Prostate gland (tissue), 2 donors: ENCODE measurements at places on chromosomes 2 and 18. TPM values are rescaled to one million over a fixed set of nuclear protein-coding genes. Genes with fewer than 3 reads are reported as not detected.

- no peak for DNase-seq
Observed at GRCh38 chr18:43396266-43396665, 119.0 kb upstream of the SYT4 start.

GRCh38 chr2:101753720-101754490 lies 56.4 kb downstream of the MAP4K4 start:
- DNase-seq = no peak

- DNase-seq = no peak
Observed at GRCh38 chr2:85578243-85579180, 1.1 kb downstream of the VAMP8 start.

DNA sequence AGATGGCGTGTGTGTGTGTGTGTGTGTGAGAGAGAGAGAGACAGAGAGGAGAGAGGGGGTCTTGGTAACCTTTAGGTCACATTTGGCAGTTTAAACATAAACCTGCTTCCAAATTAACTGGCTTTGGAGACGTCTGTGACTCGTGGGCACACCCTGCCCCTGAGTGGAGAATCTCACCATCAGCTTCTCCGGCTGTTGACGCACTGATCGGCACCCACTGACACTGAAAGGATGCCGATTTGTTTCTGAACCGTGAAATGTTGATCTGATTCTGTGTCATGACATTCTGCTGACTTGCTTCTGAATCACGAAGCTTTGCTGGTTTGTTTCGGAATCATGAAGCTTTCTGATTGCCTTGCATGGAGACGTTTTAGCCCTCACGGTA lies 114.7 kb downstream of the RTP5 start:
- no peak for DNase-seq

DNA sequence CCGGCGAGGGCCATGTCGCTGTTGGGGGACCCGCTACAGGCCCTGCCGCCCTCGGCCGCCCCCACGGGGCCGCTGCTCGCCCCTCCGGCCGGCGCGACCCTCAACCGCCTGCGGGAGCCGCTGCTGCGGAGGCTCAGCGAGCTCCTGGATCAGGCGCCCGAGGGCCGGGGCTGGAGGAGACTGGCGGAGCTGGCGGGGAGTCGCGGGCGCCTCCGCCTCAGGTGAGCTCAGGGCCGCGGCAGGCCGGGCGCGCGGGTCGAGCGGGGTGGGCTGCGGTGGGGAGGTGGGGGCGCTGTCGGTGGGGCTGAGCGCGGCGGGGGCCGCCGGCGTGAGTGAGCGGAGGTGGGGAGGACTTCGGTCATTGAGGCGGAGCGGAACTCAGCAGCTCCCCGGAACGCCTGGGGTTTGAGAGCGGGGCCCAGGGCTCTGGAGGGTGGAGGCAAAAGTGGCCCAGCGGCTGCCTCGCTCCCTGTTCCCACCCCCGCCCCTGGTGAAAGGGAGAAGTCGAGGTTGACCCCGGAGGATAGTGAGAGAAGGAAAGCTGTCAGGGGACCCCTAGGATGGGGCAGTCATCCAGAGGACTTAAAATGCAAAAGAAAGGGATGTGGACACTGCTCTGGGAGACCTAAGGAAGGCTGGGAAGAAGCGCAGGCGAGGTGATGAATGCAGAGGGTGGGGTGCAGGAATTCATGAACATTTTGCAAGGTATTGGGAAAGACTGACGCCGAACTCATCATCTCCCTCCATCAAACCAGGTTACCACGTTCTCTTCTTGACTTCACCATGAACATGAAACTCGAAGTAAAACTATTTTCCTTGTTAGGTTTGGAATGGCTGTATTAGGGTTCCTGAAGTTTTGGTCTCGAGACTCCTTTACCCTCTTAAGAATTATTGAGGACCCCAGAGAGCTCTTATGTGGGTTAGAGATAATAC lies 633 bp downstream of the MALT1 start:
- peak; percentile 28 for DNase-seq

DNA sequence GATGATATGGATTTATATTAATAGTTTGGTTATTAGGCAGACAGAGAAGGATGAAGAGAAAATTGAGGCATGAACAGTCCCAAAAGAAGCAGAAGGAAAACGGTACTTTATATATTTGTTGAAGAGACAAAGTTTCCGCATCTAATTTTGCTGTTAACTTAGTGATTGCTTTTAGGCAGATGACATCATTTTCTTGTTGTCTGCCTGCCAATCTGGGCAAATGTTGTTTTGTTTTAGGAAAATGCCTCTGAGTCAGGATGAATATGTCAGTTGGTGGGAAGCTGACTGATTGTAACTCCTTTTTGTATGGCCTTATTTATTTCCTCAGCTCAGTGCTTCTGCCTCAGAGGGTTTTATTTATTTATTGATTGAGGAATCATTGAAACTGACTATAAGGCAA lies 52.5 kb upstream of the CAVIN2 start:
- no peak for DNase-seq

DNA sequence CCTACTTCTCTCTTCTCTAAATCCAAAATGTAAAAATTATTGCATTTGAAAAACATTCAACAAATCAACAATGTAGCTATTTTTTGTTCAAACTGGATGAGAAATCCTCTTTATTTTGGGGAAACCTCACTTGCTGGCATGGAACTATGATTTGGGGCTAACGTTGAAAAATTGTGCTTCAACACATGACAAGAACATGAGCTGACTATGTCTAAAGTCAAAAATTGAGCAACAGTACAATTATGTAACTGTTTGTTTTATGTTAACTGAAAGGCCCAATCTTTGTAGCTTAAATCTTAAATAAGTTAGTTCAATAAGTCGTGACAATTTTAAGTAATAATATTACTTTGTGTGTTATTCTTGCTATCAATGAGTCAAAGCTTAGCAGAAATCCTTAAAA lies 67.3 kb downstream of the TMEFF2 start:
- DNase-seq = no peak

DNA sequence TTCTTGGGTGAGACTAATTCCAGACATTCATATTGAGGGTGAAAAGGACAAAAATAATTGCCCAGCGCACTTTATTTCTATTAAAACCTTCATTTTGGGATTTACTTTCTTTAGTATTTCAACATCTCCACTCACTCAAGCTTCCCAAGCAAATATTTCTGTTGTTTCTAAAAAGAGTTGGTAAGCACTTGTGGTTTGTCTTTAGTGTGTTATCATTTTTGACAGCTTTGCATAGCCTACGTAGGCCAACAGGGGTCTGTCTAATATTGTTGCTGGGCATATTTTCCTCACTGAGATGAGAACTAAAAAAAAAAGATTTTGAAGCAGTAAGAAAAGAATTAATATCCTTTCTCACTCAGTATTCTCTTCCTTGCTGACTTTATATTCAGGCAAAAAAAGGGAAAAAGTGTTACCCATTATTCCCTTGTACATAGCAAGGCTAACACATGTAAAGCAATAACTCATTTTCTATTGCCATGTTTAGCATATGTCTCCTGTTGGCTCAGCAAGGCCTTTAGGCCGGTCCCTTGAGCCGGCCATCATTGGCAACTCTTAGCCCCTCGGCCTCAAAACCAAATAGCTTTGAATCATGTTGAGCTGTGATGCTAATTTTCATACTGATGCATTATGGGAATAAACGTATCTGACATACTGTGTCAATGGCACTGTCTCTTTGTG lies 494.2 kb downstream of the ARHGAP15 start:
- no peak for DNase-seq

DNA sequence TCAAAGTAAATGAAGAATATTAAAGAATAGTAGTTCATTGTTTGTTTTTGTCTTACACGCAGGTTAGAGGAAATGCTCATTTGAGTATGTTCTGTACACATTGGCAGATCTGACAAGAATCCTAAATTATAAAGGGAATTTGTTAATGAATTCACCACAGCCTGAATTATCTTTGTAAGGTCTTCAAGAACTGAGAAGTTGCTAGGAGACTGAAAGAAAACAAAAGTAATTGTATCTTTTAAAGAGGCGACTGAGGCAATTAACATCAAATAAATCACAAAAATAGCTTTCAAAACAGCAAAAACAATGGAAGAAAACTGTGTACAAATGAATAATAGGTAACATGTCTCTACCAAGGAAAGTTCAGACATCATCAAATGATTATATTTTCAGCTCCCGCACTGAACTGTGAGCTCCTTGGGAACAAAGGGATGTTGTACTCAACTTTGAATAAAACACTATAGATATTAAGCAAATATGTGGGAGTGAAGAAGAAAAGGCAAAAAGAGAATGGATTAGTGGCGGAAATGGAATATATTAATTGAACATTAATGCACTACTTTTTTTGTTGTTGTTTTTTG lies 51.7 kb upstream of the ATIC start:
- DNase-seq = no peak

DNA sequence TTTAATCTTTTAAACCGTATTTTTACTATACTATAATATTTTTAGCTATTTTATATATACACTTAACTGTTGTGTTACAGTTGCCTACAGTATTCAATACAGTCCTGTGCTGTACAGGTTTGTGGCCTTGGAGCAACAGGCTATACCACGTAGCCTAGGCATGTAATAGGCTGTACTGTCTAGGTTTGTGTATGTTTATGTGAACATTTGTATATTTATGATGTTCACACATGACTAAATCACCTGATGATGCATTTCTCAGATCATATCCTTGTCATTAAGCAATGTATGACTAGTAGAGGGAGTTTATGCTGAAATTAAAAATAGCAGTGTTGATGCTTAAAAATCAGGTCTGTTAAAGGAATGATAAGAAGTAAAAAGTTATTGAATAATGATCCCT lies 92.3 kb upstream of the RANBP2 start:
- no peak for DNase-seq

- no peak for DNase-seq
Observed at GRCh38 chr2:167986223-167986622, 261.2 kb downstream of the STK39 start.

- DNase-seq = no peak
Observed at GRCh38 chr2:193965263-193965662, 1691.8 kb upstream of the SLC39A10 start.

DNA sequence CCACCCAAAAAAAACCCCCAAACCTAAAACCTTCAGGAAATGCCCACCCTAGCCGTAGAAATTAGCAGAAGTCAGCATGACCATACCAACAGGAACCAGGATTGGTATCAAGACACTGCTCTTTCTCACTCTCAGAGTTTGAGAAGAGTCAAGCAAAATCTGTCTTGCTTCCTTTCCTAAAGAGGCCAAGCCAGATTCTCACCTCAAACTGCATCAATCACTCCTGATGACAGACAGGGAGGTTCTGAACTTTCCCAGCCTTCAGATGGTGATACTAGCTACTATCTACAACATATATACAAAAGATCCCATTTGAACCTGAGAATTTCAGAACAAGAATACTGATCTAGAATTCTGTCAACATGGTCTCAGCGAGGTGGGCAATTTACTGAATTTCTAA lies 29.7 kb downstream of the CCDC93 start:
- no peak for DNase-seq

- DNase-seq = no peak
Observed at GRCh38 chr18:79740521-79741361, 57.0 kb upstream of the KCNG2 start.

DNA sequence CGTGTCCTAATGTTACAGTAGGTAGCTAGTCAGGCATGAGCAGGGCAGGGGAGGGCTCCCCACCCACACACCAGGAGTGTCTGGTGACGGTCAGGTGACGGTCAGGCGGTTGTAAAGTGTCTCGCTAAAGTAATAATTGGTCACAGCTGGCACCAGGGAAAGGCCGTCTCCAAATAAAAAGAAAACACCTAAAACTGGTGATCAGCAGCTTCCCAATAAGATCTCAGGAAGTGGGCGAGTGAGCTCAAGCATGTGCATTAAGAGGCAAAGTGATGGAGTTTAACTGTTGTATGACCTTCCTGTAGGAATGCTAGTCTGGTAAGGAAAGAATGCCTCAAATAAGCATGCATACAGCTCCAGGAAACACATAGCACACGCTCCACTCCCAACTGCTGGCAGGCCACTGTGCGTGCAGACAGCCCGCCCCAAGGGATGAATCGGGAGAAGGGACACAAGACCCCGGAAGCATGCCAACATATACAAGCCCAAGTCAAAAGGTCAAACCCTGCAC lies 177.1 kb downstream of the RNF144A start:
- no peak for DNase-seq

DNA sequence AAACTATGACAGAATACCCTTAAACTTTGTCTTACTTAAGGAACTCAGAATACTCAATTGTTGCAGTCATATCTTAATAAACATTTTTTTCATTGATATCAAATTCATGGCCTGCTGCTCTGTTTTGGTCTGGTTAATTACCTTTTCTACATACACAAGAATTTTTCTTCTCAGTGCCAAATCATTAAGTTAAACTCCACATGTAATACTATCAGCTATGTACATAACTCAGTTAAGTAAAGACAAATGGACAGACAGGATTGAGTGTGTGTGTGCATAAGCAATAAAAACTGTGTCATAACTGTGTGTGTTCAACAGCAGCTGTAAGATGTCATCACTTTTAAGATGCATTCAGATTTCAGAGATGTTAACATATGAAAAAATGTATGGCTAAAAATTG lies 34.4 kb downstream of the VRK2 start:
- DNase-seq = peak; percentile 10

DNA sequence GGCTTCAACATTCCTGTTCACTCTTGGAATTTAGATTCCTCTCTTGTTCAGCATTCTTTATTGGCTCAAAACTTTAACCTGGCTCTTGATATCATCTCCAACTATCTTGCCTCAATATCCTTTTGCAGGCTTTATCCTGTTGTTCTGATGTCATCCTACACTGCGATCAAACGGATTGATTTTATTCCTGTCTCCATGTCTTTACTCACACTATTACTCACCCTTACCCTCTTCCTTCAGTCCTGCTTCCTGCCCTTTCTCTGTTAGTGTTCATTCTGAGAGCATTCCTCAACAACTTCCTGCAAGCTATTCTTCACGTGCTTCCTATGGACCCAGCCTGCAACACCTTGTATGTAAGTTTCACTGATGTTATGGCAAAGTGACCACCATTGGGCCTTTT lies 264.7 kb downstream of the RNF152 start:
- DNase-seq = no peak

- DNase-seq = no peak
Observed at GRCh38 chr2:72136331-72136730, 11.3 kb downstream of the CYP26B1 start.

GRCh38 chr18:50231621-50232020 lies 34.7 kb downstream of the CFAP53 start:
- no peak for DNase-seq

SCN3A gene
- total RNA-seq = 0.09 TPM

DOK6 gene
- 0.73 TPM for total RNA-seq

RTP5 gene
- total RNA-seq = 0.28 TPM

TRIM43 gene
- total RNA-seq = 2.4 TPM

ELOA2 gene
- not detected for total RNA-seq

TUBA3E gene
- 32.6 TPM for total RNA-seq

TMEM87B gene
- 60.7 TPM for total RNA-seq

SLC25A52 gene
- total RNA-seq = 1.3 TPM

FBLN7 gene
- total RNA-seq = 3.0 TPM

REG3A gene
- not detected for total RNA-seq

HMSD gene
- total RNA-seq = not detected

DIPK1C gene
- 10.8 TPM for total RNA-seq

CCDC142 gene
- total RNA-seq = 28.3 TPM
